ENCODE measurements at places on chromosomes 11 and 22.

DNA sequence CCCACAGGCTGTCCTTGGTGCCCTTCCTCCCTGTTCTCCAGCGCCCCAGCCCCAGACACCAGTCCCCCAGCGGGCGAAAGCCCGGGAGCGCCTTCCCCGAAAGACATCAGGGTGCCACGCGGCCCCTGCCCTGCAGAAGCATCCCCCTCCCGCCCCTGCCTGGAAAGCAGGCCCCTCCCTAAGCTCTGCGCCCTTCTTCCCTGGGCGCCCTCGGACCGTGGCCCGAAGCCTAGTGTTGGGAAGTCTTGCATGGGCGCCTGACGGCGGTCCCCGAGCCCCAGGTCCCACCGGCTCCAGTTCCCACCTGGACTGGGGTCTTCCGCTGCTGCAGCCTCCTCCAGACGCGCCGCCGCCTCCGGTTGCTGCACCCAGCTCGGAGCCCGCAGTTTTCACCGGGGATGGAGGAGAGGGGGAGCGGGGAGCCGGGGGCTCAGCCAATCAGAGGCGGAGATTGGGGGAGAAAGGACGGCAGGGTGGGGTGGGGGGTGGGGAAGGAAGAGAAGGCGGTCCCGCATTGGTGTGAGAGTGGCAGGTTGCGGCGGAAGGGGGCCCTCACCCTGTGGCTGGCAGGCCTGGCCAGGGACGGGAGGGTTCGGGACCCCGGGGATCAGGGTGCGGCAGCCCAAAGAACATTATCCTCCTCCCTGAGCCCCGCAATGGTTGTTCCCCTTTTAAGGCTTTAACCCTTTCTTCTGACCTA, at the start of gene THY1:
THY1 (minus strand) TSS at position 364 of the 700 bp plus-strand sequence. CDS start 2,267 bp downstream, outside the sequence.
- no peak for DNase-seq

DNA sequence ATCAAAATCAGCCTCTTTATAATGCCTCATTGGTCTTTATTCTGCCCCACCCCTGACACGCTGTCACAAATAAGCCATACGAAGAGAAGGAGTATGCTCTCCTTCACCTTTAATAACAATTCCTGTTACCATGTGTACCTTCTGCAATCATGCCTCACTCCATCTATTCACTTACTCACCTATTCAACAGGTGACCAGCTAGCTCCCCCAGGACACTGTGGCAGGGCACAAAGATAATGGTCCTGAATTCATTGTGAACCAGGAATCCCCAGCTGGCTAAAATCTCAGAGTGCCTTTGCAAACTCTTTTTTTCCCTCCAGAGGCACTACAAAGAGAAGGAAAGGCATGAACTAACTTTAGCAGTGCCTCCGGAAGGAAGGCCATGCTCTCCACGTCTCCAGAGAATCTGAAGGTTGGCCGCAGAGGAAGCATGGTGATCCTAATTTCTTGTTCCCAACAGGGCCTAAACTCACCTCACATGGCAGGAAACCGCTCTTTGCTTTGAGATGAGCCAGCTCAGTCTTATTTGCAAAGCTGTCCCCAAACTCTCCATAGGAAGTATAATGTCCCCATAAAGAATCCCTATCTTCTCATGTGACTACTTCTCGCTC, 590.3 kb downstream of the BUD13 start:
- no peak for DNase-seq

DNA sequence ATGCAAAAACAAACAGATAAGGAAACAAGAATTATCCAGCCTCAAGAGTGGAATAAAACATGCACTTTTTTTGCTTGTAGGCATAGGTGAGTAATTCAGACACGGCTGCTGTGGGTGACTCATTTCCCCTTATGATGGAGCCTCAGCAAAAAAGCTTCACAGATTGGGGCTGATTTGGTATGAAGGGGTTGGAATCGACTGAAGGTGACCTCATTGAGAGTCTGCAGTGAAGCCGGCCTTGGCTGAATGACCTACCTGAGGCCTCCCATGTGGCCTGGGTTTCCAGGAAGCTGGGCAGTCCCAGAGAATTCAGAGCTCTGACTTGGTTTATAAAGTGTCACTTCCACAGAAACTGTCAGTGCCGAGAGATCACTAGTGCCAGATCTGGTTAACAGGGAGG, 34.2 kb upstream of the VPREB1 start:
- peak; percentile 16 for DNase-seq

- DNase-seq = no peak
Observed at GRCh38 chr22:35158336-35158735, 92.4 kb downstream of the ISX start.

GRCh38 chr22:24414984-24415945, 12.1 kb upstream of the ADORA2A start:
- DNase-seq = no peak

DNA sequence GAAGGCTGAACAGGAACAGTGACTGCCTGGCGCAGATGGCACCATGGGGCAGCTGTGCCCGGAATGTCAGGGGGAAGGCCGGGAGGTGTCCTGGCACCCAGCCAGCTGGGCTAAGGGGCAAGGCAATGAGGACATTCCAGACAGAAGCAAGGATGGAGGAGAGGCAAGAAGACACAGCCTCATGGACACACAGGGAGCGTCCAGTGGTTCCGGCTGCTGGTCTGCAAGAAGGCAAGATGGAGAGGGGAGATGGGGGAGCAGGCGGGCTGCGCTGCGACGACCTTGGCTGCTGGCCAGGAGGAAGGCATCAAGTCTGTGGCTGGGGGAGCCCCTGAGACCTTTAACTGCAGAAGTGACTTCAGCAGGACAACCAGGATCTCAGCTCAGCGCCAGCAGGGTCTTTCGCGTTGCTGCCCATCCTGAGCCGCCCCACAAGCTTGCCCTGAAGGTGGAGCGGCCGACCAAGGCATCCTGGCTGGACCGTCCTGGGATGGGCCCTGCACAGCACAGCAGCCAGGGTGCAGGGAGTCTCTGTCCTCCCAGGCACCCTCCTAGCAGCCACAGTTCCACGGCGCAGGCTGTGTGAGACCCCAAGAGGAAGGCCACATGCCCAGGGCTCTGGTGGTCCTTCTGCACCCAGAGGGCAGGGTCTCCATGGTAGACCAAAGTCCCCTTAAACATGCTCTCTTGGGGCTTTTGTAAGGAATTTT, 531.7 kb downstream of the BRD1 start:
- DNase-seq = no peak

- no peak for DNase-seq
Observed at GRCh38 chr11:62876712-62877111, 4.0 kb upstream of the SLC3A2 start.

GRCh38 chr22:40024201-40025061, 29.7 kb downstream of the FAM83F start:
- DNase-seq = peak; percentile 63

- DNase-seq = no peak
Observed at GRCh38 chr11:32895471-32895870, 2.9 kb downstream of the QSER1 start.

DNA sequence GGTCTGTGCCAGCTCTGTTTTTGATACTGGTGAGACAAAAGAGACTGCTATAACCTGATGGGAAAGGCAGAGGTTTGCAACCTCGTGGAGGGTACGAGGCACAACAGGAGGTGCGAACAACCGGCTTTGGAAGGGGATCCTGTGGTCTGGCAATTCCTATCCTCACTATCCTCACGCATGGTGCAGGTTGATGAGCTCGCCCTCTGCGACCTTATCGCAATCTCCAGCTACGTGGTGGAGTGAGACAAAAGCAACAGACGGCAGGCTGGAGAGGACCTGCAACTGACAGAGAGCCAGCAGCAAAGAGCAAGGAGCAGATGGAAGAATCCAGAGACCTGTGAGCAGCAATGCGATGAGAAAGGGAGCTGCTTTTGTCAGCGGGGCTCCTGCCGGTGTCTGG, 47.3 kb upstream of the TSKU start:
- DNase-seq = no peak

DNA sequence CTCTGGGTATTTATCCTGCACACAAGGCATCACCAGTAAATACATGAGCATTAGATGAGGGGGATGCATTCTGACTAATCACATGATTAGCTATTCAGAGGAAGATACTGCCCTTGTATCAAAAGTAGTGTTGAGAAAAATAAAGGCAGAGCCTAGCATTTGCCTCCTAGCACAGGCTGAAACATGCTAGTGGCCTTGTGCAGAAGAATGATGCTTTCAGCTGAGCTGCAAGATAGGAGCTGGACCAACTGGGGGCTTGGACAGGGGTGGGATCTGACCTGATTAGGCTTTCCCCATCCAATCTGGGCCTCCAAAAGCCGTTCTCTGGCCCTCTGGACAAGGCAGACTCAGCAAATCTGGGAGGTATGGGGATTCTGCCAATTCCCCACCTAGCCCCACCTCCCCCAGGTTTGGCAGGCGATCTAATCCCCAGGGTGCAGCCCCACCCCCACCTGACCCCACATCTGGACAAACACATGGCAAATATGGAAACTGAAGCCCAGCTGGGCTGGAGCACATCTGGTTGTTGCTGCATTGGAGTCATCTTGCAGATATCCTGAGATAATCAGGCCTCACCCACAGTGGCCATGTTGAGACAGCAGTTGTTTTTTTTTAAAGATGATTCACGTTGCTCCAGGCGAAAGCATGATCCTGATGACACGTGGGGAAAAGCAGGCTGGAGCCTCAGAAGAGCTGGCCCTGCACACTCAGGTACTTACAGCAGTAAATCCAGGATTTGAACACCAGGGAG, 4.4 kb upstream of the MISFA start:
- no peak for DNase-seq

DNA sequence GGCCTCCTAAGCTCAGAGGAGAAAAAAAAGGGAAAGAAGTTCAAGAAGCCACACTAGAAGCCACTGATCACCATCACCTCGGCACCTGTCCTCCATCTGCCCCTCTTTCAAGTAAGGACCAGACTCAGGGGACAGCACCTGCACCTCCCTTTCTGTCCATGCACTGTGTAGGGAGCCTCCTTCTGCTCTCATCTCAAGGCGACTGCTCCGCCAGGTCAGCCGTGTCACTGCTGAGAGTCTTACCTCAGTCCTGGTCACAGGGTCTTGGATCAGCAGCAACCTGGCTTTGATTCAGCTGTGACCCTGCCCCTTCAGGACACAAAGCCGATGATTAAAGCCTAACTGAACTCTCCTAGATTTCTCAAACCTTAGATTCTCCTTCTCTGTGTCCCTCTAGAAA, 101.5 kb downstream of the ZNF280B start:
- DNase-seq = no peak

DNA sequence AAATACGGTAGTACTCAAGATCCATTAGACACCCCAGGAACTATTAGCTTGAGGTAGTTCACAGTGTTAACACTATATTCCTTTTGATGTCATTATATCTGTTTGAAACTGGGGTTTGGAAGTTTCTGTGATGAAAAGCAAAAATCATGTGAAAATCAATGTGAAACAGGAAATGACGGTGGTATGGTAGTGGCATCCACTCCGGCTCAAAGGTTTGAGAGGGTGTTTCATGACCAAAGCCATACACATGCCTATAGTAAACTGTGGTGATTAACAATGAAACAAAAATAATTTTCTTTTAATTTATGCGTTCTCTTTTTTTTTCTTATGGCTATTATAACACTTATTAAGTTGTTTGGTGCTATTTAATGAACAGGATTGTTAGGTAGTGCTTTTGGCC, 10.9 kb downstream of the RAB38 start:
- DNase-seq = no peak

GRCh38 chr11:46918083-46918787, at the start of gene LRP4:
Gene LRP4 (minus strand): TSS chr11:46918550. CDS start chr11:46918379, 171 bp downstream.
- peak; percentile 16 for DNase-seq
